ENCODE measurements at places on chromosomes 13 and 19. TPM values are rescaled to one million over a fixed set of nuclear protein-coding genes. Genes with fewer than 3 reads are reported as not detected.

The GIPC3 gene
- 0.20 TPM for total RNA-seq

The N4BP2L1 gene
- 22.4 TPM for total RNA-seq

The KRTDAP gene
- not detected for total RNA-seq

The PSG2 gene
- not detected for total RNA-seq

The IZUMO2 gene
- total RNA-seq: not detected

DNA sequence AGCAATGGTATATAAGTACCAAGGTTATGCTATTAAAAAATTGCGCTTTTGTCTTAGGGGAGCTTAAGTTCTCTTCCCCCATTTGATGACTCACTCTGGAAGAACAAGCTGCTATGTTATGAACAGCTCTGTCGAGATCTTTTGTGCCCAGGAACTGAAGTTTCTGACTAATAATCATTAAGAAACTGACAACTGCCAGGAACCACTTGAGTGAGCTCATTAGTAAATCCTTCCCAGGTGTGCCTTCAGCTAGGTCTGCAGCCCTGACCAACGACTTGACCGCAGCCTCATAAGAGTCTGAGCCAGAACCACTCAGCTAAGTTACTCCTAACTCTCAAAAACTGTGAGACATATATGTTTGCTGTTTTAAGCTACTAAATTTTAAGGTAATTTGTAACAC, 147.8 kb downstream of the SLITRK6 start:
- H3K36me3 ChIP-seq: no peaks in the 10 kb centered on the region
- no peaks in the 10 kb centered on the region for H3K4me1 ChIP-seq
- no peak overlapping the region for H3K27ac ChIP-seq
- H3K27me3 ChIP-seq: no peaks in the 10 kb centered on the region

GRCh38 chr19:4115050-4115817, 8.7 kb downstream of the MAP2K2 start:
- no peaks in the 10 kb centered on the region for H3K27me3 ChIP-seq
- peaks cover 90% of the 10 kb centered on the region for H3K36me3 ChIP-seq
- H3K27ac ChIP-seq: no peak overlapping the region
- no peaks in the 10 kb centered on the region for H3K4me1 ChIP-seq

DNA sequence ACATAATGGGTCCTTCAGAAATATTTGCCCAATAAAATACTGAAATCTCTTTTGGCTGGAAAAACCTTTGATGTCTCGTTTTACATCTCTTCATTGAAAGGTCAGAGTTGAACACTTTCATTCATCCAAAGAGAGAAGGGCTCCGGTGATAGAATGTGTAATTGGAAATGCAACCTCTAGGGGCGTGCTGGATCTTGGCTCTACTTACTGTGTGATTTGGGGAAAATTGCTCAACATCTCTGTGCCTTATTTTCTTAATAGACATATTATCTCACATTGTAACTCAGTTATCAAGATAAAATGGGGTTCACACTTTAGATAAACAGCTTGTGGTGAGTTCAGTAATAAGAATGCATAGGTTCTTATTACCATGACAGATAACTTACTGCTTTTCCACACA, 1444.1 kb downstream of the SLITRK5 start:
- no peak overlapping the region for H3K4me3 ChIP-seq
- H3K27ac ChIP-seq: no peak overlapping the region
- DNase-seq: no peak
- no peaks in the 10 kb centered on the region for H3K4me1 ChIP-seq

GRCh38 chr13:49369866-49370265, 74.0 kb downstream of the CAB39L start:
- H3K4me3 ChIP-seq: no peak overlapping the region
- no peak overlapping the region for H3K27ac ChIP-seq
- no peaks in the 10 kb centered on the region for H3K27me3 ChIP-seq
- peaks cover 7% of the 10 kb centered on the region for H3K4me1 ChIP-seq
- no peak for DNase-seq
- H3K36me3 ChIP-seq: no peaks in the 10 kb centered on the region

DNA sequence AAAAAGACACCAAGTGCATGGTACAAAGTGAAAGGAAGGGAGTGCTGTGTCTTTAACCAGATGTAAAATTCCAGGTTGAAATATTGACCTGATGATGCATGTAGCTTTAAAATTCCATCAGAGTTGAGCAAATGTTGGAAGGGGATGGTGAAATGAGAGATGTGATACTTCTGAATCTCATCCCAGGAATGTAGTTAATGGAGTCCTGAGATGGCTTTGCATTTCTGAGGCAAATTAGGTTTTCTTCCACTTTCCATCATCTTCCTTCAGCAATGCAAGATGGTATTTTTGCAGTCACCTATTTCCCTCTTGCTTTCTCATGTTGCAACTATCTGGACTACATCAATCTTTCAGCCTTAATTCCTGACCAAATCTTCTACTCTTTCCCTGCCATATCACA, 194.1 kb upstream of the MIR17HG start:
- H3K4me3 ChIP-seq: no peak overlapping the region
- H3K27ac ChIP-seq: no peak overlapping the region
- no peaks in the 10 kb centered on the region for H3K36me3 ChIP-seq
- DNase-seq: no peak

Data from spinal cord (tissue), 10 donors.